CD4-positive, alpha-beta T cell treated with Interleukin-17A for 1 hour (primary cell): ENCODE measurements at places on chromosomes 3 and 15.

- no peak for DNase-seq
Measured at GRCh38 chr3:117656391-117656790, 946.8 kb downstream of the TUSC7 start.

DNA sequence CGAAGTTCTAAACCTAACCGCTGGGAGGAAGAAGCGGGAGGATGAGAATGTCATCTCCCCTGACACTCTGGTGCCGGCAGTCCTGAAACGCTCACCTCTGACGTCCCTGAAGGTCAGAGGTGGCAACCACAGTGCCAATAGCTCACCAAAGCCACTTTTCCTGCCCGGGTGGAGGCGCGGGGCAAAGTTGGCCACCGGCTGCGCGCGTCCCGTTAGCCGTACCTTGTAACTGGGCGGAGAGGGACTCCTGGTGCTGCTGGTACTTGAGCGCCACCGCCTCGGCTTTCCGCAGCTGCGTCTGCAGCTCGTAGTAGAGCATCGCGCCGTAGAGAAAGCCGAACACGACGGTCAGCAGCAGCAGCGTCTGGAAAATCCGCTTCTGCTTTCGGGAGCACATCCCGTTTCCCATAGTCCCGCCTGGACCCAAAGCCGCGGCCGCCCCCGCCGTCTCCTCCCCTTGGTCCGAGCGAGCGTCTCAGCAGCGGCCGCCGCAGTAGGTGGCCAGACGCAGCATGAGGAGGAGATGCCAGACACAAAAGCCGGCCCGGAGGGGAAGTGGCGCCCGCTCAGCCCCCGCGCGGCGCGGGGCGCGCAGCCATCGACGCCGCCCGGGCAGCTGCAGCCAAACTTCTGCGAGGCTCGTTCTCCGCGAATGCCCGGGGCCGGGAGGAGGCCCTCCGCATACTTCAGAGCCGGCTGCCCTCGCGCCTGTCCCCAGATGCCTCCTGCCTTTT lies 680 bp downstream of the GOLIM4 start:
- peak; percentile 21 for DNase-seq

GRCh38 chr3:103992469-103992868 lies 1374.2 kb upstream of the ALCAM start:
- no peak for DNase-seq

DNA sequence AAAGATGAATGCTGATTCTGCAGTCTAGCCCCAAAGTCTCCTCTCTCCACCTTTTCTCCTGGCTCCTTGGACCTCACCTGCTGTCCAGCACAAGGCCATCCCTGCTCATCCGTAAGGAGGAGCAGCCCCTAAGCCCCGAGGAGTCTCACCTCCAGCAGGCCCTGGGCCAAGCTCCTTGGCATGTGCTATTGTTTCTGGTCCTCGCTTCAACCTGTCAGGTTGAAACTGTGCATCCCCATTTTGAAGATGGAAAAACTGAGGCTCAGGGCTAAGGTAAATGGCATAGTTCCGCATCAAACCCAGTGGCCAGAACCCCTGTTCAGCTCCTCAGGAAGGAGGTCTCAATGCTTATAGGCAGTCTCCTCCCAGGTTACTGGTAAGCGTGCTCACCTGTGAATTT lies 26.1 kb downstream of the CHDH start:
- DNase-seq, result no peak

DNA sequence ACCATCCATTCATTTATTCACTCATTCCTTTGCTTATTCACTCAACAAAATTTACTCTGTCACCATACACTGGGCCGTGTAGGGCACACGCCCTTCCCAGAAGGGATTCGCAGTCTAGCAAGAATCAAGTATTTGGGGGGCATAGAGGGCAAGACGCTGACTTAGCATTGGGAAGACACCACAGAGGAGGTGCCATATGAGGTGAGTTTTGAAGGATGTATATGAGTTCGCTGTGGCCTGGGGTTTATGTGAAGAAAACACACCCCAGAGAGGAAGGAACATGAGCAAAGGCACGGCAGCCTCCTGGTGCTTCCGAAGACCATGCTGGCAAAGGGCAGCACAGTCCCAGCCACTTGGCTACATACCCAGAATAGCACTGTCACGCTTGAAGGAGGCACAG lies 23.1 kb upstream of the IQSEC1 start:
- no peak for DNase-seq

GRCh38 chr3:146160321-146160963 lies 542 bp downstream of the PLOD2 start:
- DNase-seq, result no peak

- peak; percentile 28 for DNase-seq
Measured at GRCh38 chr3:194306771-194307640, 44.1 kb downstream of the CPN2 start.

- DNase-seq, result no peak
Measured at GRCh38 chr3:36796881-36797280, 32.5 kb upstream of the DCLK3 start.

GRCh38 chr3:39505866-39506742 lies 38.6 kb downstream of the MOBP start:
- DNase-seq, result no peak

DNA sequence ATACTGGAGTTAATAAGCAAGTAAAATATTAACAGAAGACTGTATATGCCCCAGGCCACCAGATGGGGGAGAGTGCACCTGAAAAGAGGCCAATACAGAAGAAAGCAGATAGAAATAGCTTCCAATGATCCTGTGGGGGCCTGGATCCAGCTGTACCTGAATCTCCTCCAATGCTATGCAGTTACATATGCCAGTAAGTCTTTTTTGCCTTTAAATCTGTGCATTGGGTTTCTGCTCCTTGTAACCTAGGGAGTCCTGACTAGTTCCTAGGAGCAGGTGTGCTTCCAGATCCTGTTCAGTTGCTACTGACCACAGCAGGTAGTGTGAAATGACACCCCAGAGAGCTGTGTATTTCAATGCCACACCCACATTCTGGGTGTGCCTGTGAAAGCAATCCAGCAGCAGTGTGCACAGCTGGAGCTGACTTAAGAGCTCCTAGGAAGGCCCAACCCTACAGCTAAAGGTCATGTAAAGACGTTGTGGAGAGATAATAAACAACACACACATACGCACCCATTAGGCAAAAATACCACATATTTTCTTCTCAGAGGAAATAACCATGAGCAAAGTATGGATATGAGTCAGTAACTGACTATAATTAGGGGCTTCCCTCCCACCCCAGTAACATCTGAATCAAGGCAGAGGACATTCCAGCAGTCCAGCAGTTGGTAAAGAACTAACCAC lies 62.2 kb upstream of the AKAP13 start:
- peak; percentile 26 for DNase-seq

- DNase-seq, result no peak
Measured at GRCh38 chr15:51483520-51483919, 139.1 kb downstream of the DMXL2 start.

DNA sequence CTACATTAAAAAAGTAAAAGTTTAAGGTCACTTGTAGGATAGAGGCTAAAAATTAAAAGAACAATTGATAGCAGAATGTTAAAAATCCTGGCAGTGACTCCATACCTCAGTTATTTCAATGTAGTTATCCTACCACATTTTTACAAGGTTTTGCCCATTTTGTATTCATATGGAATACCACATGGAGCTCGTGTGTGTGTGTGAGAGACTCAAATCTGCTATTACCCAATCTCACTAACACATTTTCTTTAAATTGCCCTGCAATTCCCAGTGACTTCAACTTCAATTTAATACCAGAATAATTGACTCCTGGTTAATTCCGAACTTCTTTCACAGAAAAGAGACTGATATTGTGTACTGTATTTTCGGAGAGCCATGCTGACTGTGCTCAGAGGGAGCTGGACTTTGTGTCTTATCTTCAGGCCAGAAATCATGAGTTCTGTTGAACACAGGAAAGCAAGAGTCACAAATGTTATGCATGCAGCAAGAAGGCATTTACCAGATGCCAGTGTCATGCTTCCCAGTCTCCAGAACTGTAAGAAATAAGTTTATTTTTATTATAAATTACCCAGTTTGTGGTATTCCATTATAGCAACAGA lies 529.0 kb upstream of the NECTIN3 start:
- no peak for DNase-seq

DNA sequence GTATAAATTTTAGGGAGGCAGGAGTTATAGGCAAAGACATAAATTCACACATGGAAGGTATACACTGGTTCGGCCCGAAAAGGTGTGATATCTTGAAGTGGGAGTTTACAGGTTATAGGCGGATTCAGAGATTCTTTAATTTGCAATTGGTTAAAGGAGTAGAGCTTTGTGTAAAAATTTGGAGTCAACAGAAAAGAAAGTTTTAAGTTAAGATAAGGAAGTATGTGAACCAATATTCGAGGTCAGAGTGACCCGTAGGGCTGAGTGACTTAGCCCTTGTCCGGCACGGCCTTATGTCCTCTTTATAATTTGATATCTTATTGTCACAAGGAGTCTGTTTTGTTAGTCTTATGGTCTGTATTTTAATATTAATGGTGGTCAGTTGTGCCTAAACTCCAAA lies 10.6 kb upstream of the THSD4 start:
- DNase-seq, result no peak

GRCh38 chr3:184806567-184807271 lies 5.2 kb upstream of the VPS8 start:
- no peak for DNase-seq

DNA sequence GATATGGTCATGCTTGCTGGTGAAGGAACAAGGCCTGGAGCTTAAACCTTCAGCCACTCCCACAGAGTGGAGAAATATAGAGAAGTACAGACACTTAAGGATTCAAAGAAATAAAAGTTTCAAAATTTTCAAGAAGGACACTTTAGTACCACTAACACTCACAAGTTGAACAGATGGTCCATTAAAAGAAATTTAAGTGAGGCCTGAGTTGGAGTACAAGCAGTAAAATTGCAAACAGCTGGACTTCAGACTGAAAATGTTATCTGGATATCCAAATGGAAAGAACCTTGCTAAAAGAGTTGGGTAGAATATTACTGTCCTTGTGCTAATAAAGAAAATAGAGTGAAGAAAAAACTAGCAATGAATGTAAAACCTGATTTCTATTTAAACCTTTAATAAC lies 397.1 kb upstream of the KCNMB2 start:
- no peak for DNase-seq

DNA sequence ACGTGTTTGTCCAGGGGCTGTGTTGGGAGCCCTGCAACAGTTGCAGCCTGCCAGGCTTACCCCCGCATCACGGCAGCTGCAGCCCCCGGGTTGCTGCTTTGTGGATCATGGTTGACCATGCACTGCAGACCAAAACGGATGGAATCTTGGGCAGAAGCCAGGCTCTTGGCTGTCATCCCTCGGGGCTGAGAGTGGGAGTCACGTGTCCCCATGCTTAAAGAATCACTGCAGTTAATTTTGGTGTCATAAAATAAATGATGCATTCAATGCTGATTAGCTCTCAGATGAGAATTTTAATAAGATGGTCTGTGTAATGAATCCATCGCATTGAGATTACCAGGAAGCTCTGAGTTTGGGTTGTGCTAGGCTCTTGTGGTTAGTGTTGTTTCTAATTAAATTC lies 115.6 kb downstream of the CHDH start:
- DNase-seq, result no peak

DNA sequence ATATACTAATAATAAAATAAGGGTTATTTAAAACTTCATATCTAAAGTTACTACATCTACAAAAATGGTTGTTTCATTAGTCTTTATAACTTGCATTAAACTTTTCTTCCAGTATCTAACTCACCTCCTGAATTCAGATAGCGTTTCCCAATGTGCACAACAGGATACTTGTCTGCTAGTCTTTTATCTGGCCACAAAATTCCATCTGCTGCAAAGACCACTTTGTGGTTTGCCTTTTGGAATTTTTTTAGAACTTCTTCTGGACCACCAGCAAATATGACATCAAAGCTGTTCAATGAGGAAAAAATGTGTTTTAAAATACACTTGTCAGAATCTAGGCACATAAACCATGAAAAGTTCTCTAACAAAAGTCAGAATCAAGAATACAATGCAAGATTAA lies 50.8 kb downstream of the PLOD2 start:
- no peak for DNase-seq

- no peak for DNase-seq
Measured at GRCh38 chr15:64687688-64688087, 87.7 kb downstream of the RBPMS2 start.

DNA sequence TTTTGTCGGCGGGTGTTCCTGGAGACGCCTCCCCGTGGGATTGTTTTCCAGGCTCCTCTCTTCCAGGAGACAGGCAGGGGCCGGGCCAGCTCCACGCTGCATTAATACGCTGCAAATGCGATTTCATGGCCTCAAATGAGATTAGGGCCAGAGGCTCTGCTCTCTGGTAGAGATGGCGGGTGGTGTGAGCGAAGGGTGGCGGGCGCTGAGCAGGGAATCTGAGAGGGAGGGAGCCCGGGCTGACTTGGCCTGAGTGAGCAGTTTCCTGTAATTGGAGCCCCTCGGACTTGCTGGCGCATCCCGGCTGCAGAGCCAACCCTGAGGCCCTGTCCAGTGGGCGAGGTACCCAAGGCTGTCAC lies 7.4 kb upstream of the CCDC33 start:
- no peak for DNase-seq

- DNase-seq, result no peak
Measured at GRCh38 chr3:51739110-51739509, 32.2 kb downstream of the GRM2 start.

- no peak for DNase-seq
Measured at GRCh38 chr3:10320320-10320677, 613 bp downstream of the SEC13 start.

GRCh38 chr15:65309882-65310418 lies 5.5 kb downstream of the RNU5B-1 start:
- no peak for DNase-seq

GRCh38 chr15:91564631-91565030 lies 288.9 kb upstream of the SLCO3A1 start:
- DNase-seq, result no peak

GRCh38 chr3:20066850-20067617 lies 26.8 kb downstream of the KAT2B start:
- no peak for DNase-seq

DNA sequence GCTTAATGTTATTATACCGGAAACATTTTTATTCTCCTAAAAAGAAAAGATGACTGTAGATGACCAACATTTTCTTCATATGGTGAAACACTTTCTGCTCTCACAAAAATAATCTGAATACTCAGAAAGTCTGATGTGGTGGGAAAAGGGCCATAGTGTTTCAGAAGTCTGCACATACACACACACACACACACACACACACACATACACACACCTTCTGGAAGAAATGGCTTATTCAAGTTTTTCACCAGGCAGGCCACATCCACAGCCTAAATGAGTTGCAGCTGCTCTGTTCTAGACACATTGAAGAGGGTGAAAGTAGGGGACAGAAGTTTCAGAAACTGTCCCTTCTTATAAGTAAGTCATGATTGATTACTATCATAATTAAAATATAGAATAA lies 220.0 kb downstream of the ZMAT3 start:
- no peak for DNase-seq

GRCh38 chr3:14241716-14242115 lies 63.1 kb downstream of the LSM3 start:
- no peak for DNase-seq

GRCh38 chr3:106332884-106333283 lies 464.1 kb upstream of the CBLB start:
- no peak for DNase-seq

DNA sequence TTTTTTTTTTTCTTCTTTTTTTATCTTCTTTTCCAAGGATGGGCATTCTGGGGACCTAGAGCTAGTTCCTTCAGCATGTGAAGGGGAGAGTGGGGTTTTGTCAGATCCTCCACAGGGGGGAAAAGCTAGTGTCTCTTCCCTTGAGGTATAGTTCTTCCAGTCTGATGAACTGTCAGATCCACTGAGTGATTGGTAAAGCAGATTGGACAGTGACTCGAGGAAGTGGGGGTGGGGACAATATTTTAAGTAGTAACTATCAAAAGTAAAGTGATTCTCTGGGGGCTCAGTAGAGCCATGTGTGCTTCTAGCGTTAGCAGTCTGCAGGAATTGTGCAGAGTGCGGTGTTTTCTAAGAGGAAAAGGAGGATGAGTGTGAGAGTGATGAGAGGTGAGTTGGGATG lies 62.0 kb upstream of the TRIM71 start:
- DNase-seq, result no peak
